ENCODE measurements at places on chromosomes 12 and 14. TPM values are rescaled to one million over a fixed set of nuclear protein-coding genes. Genes with fewer than 3 reads are reported as not detected.
A peak's percentile ranks its signal among the peaks of the same experiment; 100 is the strongest.

Gene B4GALNT3
- total RNA-seq, result not detected

GRCh38 chr12:132085291-132085635 lies 58.9 kb downstream of the DDX51 start:
- peaks cover 2% of the 10 kb centered on the region for H3K36me3 ChIP-seq
- peak overlapping the region; percentile 57 for H3K4me3 ChIP-seq
- peak overlapping the region; percentile 60 for H3K27ac ChIP-seq
- peaks cover 3% of the 10 kb centered on the region for H3K4me1 ChIP-seq
- DNase-seq, result peak; percentile 9

Gene CFAP251
- 7.9 TPM for total RNA-seq

GRCh38 chr14:57889245-57889644 lies 23.4 kb upstream of the SLC35F4 start:
- H3K36me3 ChIP-seq, result no peaks in the 10 kb centered on the region
- H3K4me3 ChIP-seq, result no peak overlapping the region
- H3K27ac ChIP-seq, result no peak overlapping the region
- peak; percentile 4 for DNase-seq

Measured in fibroblast of lung (primary cell).